ENCODE measurements at places on chromosomes 12 and 14.

DNA sequence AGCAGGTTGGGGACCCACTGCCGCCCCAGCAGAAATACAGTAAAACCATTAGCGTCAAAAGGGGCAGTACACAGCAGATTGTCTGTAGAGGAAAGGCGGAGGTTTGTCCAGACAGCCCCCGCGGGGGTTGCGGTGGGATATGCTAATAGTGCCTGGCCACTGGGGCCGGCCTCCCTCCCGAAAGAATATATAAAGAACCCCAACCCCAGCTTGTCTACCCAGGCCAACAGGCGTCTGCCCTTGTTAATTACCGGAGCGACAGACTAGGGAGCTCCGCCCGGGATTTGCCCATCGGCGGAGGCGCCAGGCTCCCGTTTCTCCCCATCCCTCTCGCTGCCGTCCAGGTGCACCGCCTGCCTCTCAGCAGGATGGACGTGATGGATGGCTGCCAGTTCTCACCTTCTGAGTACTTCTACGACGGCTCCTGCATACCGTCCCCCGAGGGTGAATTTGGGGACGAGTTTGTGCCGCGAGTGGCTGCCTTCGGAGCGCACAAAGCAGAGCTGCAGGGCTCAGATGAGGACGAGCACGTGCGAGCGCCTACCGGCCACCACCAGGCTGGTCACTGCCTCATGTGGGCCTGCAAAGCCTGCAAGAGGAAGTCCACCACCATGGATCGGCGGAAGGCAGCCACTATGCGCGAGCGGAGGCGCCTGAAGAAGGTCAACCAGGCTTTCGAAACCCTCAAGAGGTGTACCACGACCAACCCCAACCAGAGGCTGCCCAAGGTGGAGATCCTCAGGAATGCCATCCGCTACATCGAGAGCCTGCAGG is at the start of gene MYF5:
MYF5 (plus strand) TSS at position 217 of the 774 bp plus-strand sequence; CDS start at position 369, 152 bp downstream.
- no peak for DNase-seq

DNA sequence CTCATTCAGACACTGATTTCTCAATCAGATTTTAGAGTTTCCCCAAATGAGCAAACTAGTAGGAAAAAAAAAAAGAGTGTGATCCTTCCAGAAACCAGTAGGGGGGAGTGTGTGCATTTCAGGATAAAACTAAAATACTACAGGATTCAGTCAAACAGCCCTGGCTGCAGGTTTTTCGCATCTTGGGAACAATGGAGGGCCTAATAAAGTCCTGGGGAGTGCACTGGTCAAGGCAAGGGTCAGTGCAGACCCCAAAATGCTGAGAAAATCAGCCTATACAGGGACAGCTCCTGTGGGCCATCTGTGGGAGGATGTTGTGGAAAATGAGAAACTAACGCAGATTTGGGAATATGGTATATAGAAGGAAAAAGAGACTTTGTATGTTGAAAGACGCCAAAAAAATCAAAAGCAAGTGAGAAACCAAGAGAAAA is 22.2 kb upstream of the ABCD4 start:
- DNase-seq: no peak

DNA sequence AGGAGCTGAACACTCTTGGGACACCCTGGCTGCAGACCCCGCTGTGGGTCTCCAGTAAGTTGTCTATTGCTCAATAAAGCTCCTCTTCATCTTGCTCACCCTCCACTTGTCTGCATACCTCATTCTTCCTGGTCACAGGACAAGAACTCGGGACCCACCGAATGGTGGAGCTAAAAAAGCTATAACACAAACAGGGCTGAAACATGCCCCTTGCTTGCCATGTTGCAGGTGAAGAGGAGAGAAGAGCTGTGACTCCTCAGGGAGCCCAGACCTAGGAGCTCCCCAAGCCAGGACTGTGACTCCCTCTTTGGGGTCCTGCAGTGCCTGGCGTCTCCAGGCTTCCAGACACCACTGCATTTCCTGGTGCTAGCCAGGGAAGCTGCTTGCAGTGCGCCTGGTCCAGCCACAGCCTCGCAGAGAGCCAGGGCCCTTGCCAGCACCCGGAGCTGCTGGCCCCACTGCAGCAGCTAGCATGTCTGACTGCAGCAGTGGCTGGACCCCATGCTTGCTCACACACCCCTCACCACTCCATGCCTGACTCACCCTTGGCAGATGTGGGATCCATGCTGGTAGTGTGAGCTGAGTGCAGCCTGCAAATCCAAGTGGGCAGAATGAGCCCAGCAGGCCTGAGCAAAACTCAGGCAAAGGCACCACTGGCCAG is 37.1 kb upstream of the OR5AU1 start:
- DNase-seq: no peak

- DNase-seq: no peak
Measured at GRCh38 chr14:83894568-83894967, 1635.4 kb upstream of the FLRT2 start.

DNA sequence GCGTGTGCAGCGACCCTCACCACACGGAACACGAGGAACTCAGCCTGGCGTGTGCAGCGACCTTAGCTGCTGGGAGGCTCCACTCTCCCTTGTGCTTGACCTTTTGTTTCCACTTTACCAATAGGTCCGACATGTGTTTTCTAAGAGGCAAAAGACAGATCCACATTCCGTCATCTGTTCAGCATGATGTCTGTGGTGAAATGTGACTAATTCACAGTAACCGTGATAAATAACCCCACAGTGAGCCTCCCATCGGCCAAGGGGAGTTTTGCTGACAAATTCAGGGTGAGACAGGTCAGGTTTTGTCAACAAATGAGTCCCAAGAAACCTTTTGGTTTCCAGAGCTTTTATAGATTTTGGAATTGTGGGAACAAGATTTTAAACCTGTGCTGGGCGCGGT is 55.9 kb downstream of the MOK start:
- DNase-seq: no peak

GRCh38 chr12:34393821-34394150 is 371.5 kb downstream of the ALG10 start:
- DNase-seq: peak; percentile 28

DNA sequence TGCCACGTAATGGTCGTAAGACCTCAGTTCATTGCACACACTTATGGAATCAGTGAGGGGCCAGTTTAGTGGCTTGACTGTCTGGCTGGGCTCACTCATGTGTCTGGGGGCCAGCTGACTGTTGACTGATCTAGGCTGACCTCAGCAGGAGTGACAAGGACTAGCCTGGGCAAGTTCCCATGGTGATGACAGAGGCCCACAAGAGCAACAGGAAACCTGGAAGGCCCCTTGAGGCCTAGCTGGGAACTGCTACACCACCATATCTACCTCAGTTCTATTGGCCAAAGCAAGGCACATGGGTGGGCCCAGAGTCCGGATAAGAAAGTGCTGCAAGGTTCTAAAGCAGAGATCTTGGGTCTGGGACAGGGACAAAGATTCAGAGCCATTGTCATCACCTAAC is 21.3 kb upstream of the RFLNA start:
- no peak for DNase-seq

DNA sequence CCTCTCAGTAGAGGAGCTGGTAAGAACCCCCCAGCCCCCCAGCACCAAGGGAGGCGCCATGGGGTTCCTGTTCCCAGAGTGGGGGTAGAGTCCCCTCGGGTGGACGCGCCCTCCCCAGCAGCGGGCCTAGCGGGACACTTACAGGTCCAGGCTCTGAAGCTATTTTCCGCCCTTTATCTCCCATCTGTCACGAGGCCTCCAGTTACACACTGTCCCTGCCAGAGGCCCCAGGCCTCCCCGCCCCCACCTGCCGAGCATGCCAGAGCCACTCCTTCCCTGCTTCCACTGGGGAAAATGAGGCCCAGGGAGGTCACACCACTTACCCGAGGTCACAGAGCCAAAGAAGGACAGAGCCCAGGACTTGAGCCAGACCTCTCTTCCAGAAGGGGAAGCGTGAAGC is 3.1 kb downstream of the C14orf180 start:
- DNase-seq: peak; percentile 81

DNA sequence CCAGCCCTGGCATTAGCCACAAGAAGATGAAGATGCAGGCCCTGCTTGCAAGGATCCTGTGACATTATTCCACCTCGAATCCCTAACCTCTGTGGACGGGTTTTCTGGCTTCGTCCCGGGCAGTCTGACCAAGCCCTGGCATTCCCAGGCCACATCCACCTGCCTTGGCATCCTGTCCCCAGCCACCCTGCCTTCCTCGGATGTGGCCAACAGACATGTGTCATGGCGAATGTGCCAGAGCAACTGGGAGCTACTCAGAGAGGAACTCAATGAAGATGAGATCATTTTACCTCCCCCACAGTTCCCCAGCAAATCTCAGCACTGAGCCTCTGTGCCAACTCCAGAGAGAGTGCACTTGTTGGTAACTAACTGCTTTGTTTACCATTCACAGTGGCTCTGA is 33.5 kb upstream of the KCNA5 start:
- peak; percentile 13 for DNase-seq

DNA sequence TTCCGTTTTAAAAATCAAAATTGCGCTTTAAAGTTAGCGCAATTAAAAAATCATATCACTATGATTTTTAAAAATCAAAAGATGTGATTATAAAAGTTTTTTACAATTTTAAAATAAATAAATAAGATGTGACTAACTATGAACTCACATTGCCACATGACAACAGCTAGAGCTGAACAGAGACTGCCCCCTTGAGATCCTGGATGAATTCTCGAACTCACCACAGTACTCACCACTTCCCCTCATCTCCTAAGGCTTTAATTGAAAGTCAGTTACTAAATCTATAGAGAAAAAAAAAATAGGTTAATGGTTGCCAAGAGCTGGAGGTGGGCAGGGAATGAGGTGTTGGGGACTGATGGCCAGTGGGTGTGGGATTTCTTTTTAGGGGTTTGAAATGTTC is 384.2 kb downstream of the ZFP36L1 start:
- DNase-seq: no peak

- no peak for DNase-seq
Measured at GRCh38 chr14:73775339-73776193, 61.4 kb upstream of the PNMA1 start.

DNA sequence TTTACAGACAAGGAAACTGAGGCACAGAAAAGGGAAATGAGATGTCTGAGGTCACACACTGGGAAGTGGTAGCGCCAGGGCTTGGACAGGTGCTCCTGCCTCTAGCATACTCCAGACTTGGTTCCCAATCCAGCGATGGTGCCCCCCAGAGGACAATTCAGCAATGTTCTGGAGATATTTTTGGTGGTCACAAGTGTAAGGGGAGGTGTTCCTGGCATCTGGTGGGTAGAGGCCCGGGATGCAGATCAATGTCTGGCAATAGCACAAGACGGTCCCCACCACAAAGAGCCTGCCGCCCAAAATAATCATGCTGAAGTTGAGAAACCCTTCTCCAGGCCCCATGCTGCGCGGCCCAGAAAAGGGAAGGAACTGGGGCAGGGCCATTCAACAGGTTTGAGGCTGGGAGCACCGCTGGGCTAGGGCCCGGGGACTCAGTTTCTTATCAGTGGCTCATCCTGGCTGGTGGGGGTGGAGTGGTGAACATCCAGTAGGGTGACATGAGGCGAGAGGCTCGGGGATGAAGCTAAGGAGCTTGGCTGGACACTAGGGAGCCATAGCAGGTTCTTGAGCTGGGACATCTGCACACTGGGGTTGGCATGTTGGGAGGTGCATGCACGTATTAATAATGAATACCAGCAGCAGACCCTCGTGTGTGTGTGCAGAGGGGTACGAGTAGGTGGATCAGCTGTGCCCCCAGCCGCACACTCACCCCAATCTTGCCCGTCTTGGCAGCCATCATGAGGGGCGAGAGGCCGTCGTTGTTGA is 35.1 kb downstream of the TRPV4 start:
- DNase-seq: no peak

- DNase-seq: no peak
Measured at GRCh38 chr12:67988601-67989021, 636 bp upstream of the IFNG-AS1 start.

DNA sequence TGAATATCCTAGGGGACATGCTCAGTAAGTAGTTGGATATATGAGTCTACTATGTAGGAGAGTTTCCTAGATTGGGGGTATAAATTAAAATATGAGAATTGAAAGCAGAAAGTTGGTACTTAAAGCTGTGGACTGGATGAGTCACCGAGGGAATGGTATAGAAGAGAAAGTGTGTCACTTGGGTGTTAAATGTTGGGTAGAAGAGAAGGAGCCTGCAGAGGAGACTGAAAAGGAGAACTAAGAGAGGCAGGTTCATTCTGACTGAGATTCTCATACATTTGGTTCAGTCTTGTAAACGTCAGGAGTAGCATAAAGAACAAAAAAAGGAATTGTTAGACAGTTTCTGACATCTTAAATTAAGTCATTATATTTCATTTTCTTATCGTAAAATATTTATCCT is 19.9 kb downstream of the LRRC9 start:
- no peak for DNase-seq

GRCh38 chr14:106840991-106841390 is 1314.6 kb downstream of the TMEM121 start:
- no peak for DNase-seq

DNA sequence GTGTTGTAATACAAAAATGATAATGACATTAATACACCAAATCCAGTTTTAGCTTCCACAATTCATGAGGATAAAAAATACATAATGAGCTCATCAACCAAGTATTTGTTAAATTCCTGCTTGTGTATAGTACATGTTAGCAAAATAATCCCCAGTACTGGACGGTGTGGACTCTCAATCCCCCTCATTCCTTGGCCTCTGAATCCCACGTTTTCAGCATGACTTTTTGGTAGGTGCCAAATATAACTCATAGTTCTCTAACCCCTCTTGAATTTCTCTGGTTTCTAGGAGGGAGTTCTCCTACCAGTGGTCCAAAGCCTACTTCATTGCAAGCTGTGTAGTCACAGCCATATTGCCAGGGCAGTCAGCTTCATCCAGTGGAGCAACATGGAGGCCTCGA is 41.4 kb upstream of the EPS8 start:
- DNase-seq: no peak

DNA sequence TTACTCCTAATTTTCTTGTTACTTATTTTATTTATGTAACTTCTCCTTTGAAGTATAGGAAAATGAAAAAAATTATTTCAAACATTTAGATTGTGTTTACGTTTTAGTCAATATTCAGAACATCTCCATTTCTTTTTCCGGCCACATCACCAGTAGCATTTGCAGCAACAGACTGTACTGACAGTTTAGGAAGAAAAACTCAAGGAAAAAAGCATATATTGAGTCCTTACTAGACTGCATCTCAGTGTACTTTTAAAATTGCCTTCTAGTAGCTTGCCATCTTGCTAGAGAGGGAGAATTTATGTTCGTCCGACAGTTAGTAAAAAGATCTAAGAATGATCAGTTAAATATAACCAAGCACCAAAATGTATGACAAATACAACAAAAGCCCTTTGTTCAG is 625.0 kb upstream of the MIS18BP1 start:
- DNase-seq: no peak

DNA sequence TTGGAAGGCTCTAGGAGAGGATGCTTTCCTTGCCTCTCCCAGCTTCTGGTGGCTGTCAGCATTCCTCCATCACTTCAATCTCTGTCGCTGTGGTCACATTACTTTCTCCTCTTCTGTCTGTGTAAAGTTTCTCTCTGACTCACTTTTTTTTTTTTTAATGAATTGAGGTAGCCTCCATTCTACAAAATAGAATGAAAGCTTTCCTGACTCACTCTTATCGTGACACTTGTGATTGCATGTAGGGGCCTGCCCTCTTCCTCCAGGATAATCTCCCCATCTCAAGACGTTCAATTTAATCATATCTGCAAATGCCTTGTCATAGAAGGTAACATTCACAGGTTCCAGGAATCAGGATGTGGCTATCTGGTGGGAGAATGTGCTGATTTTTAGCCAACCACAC is 153.5 kb upstream of the HMGA2 start:
- DNase-seq: no peak

- no peak for DNase-seq
Measured at GRCh38 chr12:88298014-88298682, 156.0 kb downstream of the TMTC3 start.

- DNase-seq: no peak
Measured at GRCh38 chr12:66152732-66153131, 17.1 kb downstream of the TMBIM4 start.

GRCh38 chr12:93379326-93379980 is 1.7 kb downstream of the NUDT4 start:
- no peak for DNase-seq
